ENCODE measurements at places on chromosomes 4 and X.

- DNase-seq: no peak
Measured at GRCh38 chr4:158787709-158788475, 19.1 kb downstream of the FNIP2 start.

DNA sequence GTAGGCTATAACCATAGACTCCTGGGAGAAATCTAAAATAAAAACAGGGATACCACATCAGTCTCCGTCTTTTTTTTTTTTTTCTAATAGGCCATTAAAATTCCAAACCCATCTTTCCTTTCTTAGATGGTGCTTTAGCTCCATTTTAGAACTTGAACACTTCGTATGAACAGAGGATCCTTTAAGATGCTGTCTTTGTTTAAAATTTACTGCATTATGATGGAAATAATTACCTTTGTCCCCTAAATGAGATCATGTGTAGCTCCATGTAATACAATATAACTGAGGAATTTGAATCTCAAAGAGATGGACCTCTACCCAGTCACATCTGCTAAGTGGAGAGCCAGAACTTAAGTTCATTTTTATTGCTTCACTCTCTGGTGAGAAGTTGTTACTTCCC, 47.9 kb downstream of the CEP135 start:
- DNase-seq: no peak

DNA sequence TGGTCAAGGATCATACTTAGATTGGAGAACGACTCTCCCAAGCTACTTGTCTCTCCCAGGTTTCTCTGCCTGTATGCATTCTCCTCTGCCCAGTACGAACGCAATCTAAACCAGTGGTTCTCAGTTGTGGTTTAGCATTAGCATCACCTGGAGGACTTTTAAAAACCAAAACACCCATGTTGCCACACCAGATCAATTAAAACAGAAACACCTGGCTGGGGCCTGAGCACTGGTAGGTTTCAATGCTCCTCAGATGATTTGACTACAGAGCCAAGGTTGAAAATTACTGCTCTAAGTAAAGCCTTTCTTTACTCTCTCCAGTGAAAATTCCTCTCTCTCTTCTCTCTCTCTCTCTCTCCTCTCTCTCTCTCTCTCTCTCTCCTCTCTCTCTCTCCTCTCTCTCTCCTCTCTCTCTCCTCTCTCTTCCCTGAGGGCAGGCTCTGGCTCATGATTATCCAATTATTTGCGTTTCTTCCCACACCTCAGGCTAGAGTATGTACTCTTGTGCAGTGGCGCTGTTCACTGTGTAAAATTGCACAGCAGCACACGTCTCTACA, 153.7 kb upstream of the FGF13 start:
- no peak for DNase-seq

- peak; percentile 84 for DNase-seq
Measured at GRCh38 chr4:6200011-6200921, at the start of gene JAKMIP1. JAKMIP1 (minus strand) TSS chr4:6200549; CDS start chr4:6112850, 87,699 bp downstream.

DNA sequence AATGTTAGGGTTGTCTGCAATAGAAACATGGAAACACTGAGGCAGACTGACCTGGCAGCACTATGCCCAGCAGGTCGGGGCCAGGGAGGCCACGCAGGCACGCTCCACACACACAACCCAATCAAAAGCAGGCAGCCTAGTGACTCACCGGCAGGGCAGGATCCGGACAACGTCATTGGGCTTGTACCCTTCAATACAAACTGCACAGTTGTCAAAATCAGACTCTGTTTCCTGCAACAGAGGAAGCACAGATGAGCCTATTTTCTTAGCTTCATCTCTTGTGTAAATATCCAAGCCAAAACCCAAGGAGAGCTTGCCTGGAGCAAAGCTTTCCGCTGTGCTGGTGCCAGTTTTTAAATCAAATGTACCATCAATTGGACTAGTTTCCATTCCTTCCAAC, 185.8 kb downstream of the RNF150 start:
- no peak for DNase-seq

- DNase-seq: no peak
Measured at GRCh38 chr4:34964613-34965012, 1279.7 kb downstream of the ARAP2 start.

GRCh38 chr4:138693526-138693925, 322.1 kb upstream of the NOCT start:
- DNase-seq: no peak

DNA sequence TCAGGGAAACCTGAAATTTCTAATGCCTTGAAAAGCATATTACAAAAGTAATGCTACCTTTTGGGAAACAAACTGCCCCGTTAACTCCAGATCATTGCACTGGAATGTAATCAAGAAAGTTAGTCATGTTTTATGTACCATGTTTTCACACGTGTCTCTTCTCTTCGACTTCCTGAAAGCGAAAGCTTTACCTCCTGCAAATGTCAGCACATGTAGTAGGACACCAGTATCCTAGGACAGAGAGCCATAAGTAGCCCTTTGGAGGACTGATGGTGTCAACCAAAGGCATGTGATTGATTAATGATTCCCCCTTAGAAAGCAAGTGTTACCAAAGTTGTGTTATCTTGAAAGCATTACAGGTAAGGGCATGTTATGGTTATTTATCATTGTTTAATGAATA, 8.8 kb upstream of the MND1 start:
- DNase-seq: no peak

DNA sequence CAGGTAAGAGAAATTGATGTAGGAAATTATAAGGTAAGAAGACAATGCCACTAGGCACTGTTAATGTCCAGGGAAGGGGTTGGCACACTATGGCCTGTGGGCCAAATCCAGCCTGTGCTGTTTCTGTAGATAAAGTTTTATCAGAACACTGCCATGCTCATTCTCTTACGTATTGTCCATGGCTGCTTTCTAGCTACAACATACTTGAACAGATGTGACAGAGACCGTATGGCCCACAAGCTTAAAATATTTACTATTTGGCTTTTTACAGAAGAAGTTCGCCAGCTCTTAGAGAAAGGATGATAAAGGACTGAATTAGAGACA, 168.0 kb downstream of the CDS1 start:
- no peak for DNase-seq

DNA sequence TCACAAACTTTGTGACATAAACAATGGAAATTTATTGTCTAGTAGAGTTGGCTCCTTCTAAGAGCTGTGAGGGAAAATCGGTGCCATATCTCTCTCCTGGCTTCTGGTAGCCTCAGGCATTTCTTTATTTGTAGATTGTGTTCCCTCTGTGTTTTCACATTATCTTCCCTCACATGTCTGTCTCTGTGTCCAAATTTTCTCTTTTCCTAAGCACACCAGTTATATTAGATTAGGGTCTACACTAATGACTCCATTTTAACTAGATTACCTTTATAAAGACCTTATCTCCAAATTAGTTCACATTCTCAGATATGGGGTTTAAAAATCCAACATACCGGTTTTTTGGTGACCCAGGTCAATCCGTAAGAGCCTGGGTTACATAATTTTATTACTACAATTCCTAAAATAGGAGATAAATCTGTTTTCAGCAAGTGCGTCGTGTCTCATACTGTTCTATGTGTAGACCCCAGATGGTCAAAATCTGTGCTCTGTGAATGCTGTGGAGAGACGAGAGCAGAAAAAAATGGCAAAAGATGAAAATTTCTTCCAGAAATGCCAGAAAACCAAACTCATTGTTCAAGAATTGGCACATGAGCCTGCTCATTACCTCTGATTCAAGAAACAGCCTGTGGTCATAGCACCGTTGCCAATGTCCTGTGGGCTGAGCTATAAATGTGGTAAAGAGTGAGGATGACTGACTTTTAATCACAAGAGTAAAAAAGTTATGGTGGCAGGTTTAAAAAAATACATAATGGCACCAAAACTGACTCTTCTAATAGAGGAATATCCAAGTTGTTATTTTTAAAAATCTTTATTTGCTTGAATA, 574.7 kb downstream of the PCDH7 start:
- no peak for DNase-seq

DNA sequence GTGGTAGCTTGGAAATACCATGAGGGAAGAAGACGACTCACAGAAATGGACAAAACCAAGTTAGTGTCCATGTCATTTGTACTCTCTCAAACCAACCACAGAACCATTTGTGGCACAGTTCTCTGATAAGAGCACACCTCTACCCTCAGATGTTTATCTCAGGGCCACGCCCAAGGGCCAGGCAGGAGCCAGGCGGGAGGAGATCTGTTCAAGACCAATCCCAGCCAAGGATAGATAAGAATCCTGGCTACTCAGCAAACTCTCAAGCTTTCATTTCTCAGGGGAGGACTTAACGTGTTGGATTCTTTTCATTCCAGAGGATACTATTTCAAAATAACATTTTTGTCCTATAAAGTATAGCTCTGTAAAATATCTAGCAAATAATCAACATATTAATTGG, 95.0 kb downstream of the NYX start:
- no peak for DNase-seq

- no peak for DNase-seq
Measured at GRCh38 chr4:134327274-134328122, 125.9 kb upstream of the PABPC4L start.

- peak; percentile 17 for DNase-seq
Measured at GRCh38 chr4:119498527-119498926, 130.1 kb downstream of the PDE5A start.

DNA sequence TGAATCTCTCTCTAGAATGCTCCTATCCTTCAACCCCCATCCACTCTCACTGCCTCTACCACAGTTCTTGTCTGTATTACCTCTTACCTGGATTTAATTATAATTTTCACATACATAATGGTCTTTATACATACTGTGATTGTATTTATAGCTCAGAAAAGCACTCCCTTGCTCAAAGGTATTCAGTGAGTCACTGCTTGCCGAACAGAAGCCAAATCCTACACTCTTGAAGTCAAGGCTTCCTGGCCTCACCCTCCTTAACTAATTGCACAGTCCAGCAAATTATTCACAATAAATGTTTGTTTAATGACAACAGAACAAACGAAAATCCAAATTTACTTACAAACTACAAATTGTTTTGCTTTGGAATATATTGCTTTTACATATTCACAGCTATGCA, 159.5 kb downstream of the KLHL13 start:
- DNase-seq: no peak

DNA sequence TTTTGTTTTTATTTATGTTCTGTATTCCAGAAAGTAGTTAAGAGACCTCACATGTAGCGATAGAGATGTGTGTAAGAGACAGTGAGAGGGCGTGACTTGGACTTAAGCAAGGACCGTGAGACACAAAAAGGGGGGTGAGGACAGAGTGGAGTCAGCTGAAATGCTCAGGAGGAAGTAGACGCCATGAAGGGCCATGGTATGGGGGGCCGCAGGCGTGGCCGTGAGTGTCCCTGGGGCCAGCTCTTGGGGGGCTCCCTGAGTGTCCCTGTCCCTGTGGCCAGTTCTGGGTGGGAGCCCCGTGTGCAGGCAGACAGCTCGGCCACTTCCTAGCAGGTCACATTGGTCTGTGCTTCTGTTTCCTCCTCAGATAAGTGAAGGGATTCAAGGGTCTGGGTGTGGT, 23.0 kb upstream of the MSANTD1 start:
- DNase-seq: no peak

GRCh38 chr4:163107754-163108153, 58.9 kb downstream of the NAF1 start:
- no peak for DNase-seq

DNA sequence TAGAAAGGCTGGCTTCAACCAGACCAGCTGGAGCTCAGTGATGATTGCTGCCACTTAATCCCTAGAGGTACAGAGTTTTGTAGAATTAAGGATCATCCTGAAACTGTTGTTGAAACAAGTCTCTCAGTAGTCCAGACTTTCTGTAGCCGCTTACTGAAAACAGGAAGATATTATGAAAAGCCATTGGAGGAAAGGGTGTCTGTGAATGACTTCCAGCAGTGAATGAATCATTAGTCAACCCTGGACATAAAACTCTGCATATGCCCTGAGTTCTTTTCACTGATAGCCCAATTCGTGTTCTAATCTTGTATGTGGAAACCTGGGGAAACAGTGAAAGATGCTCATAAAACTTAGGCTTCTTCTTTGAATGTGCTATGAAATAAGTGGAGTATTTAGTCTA, 14.8 kb downstream of the HOPX start:
- DNase-seq: no peak

GRCh38 chrX:100356351-100356896, 53.6 kb downstream of the PCDH19 start:
- DNase-seq: no peak

- no peak for DNase-seq
Measured at GRCh38 chr4:25884031-25884782, 21.4 kb upstream of the SEL1L3 start.

- no peak for DNase-seq
Measured at GRCh38 chrX:2614911-2615310, 76.2 kb upstream of the CD99 start.

- no peak for DNase-seq
Measured at GRCh38 chrX:56794404-56795230, 65.6 kb downstream of the NBDY start.

DNA sequence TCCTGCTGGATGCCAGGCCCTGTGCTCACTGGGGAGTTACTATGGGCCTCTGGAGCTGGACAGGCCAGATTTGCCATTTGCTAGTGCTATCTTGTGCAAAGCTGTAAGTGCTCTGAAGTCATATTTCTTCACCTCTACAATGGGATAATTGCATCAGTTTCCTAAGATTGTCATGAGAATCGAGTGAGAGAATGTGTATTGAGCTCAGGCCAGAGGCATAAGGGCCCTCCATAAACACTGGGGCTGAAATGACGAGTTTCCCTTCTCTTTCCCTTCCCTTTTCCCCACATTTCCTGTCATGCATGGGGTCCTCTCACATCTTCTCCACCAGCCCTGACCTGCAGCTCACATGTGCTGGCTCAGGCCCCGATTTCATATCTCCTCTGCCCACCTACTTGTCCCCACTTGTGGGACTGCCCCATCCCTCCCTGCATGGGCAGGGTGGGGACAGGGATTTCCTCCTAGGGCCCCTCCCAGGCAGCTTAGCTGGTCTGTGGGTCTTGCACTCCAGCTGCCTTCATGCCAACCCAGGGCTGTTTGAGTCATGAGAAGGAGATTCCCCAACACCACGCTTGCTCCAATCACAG, 358.8 kb downstream of the MID1IP1 start:
- DNase-seq: no peak

DNA sequence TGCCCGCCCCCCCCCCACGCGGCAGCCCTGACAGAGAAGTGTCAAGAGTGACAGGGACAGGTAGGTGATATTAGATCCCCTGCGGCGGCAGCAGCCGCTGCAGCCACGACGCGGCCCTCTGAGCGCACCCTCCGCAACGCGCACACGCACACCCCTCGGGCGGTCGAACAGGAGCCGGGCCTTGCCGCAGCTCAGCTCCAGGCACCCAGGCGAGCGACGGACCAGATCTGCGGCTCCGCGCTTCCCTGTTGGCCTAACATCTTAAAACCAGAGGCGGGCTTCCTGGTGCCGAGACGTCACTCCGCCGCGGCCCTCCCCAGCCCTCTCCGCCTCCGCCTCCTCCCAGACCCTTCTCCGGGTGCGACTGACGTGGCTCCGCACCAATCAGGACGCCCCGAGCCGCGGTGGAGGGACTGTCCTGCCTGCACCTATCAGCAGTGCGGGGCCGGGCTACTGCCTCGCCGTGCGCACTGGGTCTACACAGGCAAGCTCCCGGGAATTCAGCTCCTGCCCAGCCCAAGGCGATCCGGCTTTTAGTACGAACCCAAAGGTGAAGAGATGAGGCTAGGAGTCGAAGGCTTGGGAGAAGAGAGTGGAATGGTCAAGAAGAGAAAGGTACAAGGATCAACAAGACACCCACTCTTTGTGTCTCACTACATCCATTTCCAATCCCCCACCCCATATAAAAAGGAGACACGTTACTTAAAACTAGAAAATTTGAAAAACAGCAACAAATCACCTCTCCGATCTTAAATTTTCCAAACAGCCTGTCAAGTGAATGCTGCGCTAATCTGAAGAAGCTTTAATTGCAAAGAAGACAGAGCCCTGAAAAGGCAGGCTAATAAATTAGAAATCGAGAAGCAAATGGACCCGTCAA, at the start of gene PITX2:
Gene PITX2 (minus strand): TSS at position 237 of the 877 bp plus-strand sequence. CDS start 617 bp downstream, outside the sequence.
- DNase-seq: no peak

GRCh38 chr4:72286185-72286584, 254.4 kb downstream of the NPFFR2 start:
- no peak for DNase-seq
